ENCODE measurements at places on chromosomes 2 and 18. TPM values are rescaled to one million over a fixed set of nuclear protein-coding genes. Genes with fewer than 3 reads are reported as not detected.

DNA sequence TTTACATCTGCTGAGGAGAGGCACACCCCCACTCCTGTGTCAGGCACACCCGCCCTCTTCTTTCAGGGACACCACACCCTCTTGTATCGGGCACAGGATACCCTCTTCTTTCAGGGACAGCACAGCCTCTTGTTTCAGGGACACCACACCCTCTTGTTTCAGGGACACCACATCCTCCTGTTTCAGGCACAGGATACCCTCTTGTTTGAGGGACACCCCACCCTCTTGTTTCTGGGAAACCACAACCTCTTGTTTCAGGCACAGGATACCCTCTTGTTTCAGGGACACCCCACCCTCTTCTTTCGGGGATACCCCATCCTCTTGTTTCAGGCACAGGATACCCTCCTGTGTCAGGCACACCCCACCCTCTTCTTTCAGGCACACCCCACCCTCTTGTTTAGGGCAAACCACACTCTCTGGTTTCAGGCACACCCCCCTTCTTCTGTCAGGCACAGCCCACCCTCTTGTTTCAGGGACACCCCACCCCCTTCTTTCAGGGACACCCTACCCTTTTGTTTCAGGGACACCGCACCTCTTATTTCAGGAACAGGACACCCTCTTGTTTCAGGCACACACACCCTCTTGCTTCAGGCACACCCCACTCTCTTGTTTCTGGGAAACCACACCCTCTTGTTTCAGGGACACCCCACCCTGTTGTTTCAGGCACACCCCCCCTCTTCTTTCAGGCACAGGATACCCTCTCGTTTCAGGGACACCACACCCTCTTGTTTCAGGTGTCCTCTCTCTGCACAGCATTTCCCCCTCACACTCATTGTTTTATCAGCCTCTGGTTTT, 96.2 kb downstream of the TPO start:
- no peak for DNase-seq

The TNFAIP6 gene
- 18.9 TPM for polyA plus RNA-seq

The ALLC gene
- polyA plus RNA-seq: not detected

DNA sequence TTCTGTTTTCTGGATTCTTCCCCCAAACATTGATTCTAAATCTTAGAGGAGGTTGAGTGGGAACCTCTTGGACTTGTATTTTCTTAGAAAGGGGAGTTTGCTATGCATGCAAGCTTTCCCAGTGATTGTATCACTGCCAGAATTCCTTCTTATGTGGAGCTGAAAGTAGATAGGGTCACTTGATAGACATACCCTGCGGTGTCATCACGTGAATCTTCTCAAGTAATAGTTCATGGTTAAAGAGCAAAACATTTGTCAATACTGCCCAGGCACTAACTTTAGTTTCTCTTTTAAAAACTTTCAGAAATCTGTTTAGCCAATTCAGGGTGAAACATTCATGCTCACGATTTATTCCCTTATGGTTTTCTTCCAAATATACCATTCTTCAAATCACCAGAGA, 6.4 kb downstream of the PMAIP1 start:
- DNase-seq: no peak

DNA sequence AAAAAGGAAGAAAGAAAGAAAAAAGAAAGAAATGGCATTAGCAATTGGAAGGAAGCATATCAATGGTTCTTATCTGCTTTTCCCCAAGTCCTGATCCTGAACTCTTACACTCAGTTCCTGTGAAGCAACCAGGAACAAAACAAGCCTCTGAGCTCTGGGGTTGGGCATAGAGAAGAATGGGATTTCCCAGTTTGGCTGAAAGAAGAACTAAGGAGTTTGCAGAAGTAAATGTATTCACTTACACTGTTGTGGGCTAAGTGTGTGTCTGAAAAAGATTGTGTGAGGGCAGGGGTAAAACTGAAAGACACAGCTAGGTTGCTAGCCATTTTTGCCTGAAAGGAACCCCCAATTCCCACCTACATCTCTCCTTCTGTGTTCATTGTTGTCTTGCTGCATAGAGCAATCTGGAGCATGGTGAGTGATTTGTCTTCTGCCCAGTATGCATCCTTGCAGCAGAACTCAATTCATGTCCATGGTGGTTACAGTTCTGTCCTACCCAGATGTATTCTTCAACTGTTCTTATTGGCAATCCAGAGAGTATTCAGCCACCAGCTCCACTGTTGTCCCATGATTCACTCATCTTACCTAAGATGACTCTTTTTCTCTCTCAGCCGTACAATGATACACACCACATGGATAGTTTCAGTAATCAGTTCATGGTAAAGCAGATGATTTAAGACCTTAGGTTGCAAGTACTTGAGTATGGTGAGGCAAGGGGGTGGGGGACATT, 348.7 kb downstream of the ARHGAP15 start:
- DNase-seq: no peak

DNA sequence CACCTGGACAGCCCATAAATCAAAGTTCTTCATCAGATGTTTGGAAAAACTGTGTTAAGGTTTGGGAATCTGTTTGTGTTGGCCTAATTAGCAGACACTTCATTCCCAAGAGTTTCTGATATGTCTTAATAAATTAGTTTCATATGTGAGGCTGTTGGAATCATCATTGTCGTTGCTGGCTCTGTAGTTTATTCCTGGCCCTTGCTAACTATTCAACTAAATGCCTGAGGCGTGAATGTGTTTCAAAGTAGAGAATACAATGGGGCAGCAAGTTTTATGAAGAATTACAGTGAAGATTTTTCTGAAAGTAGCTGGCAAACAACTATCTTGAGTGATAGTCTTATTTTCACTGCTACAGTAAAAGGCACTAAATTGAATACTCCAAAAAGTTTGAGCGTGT, 141.1 kb downstream of the PARD3B start:
- DNase-seq: no peak

- DNase-seq: no peak
Observed at GRCh38 chr2:12501469-12502158, 215.1 kb upstream of the TRIB2 start.

The GPBAR1 gene
- 1.9 TPM for polyA plus RNA-seq

GRCh38 chr18:12769136-12769535, 66.3 kb downstream of the PSMG2 start:
- DNase-seq: no peak

DNA sequence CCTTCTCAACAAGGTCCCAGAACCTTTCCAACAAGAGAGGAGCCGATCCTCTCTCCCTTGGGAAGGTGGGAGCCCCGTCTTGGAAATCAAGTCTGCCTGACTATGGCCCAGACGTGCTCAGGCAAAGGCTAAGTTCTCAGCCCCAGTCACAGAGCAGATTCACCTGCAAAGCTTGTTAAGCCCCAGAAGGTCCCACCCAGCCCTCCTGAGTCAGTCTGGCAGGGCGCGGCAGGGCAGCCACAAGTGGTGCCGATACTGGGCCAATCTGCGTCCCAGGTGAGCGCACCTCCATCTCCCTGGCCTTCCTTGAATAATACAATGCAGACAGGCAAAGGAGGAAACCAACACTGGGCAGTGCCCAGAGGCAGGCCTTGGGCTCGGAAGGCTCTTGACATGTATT, 15.0 kb downstream of the CRACDL start:
- no peak for DNase-seq

Data from muscle of back (tissue), 13 donors.